ENCODE measurements at places on chromosomes 2 and 18.

DNA sequence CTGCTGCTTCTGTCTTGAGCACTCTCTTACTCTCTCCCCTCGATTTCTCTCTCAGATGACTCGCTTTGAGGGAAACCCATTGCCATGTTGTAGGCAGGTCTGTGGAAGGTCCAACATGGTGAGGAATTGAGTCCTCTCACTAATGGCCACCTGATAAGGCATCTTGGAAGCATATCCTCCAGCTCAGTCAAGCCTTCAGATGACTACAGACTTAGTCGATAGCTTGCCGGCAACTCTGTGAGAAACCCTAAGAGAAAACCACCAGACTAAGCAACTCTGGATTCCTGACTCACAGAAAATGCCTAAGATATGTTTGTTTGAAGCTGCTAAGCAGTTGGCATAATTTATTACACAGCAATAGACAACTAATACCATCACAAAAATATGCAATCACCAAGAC is 51.2 kb downstream of the WDR75 start:
- DNase-seq = no peak

DNA sequence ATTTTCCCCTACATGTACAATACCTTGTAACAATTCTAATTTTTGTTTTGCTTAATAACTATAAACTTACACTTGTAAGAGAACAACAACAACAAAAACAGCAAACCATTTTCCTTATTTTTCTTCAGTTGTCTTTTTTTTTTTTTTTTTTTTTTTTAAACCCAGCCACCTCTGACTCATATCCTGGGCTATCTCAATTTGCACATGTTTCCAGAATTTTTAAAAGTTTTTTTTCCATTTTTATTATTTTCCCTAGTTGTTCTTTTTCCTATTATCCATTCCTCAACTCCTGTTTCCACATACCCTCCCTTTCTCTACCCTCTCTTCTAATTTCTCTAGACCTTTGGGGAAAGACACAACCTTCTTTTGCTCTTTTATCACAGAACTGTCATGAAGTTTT is 112.5 kb downstream of the EFEMP1 start:
- no peak for DNase-seq

DNA sequence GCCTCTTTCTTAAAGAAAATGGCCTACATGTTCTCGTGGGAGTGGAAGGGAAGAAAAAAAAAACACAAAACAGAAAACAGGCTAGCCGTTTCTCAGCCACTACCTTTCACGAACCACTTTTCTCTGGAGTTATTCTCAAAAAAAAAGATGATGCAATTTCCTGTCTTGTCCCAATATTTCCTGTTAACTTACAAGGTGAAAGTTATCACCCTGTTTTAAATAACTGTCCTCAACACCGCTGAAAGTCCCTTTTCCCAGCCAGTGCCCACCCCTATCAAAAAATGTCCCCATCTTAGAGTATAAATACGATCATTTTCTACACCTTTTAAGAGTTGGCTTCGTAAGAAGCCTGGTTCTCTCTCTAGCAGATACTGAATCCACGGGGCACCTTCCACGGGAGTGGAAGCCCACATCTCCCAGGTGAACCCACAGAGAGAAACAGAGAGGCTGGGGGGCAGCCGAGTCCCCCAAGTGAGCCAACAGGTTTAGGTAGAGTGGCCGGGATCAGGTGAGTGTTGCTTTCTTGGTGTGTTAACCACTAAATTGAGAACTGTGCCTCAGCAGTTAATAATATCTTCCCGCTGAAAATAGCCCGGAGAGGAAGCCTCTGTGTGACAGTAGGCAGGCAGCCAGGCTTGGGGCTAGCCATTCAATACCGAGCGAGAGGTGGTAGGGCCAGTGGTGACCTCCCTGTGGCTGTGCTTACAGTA is 15.9 kb downstream of the SMAD7 start:
- peak; percentile 67 for DNase-seq

GRCh38 chr18:58882686-58883085 is 18.0 kb downstream of the ZNF532 start:
- DNase-seq = no peak

- no peak for DNase-seq
These were observed 191.6 kb upstream of the SLC14A2 start for GRCh38 chr18:45423659-45424058.

DNA sequence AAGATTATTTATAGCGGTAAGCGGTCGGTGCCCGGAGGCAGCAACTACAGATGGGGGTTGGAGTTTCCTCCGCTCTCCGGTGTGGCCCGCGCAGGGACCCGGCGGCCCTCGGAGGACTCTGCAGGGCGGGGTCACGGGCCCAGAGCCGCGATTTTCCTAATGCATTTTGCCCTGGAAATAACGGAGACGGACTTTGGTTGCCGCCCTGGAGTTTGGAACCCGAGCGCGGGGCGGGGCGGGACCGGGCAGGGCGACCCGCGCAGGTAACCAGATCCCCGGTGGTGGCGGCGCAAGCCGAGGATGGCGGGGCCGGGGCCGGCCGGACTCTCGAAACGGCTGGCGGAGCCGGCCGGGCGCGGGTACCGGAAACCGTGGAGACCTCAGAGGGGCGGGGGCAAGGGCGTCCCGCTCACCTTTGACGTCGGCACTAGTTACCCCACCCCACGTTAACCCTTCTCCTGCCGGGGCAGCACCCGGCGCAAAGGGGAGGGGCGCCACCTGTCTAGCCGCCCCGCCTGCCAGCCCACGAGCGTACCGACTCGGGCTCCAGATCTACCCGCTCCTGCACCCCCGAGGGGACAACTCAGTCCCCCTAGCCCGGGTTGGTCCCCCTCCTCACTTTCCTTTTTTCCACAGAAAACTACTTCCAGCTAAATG is 2.9 kb downstream of the CYP26B1 start:
- DNase-seq = no peak

DNA sequence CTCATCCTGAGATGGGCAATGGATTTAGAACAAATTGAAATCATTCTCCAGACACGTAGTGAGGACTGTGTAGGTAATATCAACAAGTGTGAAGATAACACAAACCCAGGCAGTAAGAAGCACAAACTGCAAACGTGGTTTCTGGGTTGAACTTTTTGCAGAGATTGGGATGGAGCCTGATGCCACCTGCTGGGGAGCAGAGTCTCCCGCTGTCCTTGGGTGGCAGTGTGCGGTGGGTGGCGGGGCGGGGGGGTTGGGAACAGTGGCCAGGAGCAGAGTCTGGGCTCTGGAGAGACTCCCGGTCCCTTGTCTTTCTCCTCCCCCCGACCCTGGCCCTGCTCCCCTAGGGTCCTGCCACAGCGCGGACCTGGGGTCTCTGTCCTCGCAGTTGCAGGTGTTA is 19.5 kb downstream of the TRAF3IP1 start:
- DNase-seq = no peak

GRCh38 chr2:10120877-10121574 is 1.5 kb upstream of the RRM2 start:
- no peak for DNase-seq

DNA sequence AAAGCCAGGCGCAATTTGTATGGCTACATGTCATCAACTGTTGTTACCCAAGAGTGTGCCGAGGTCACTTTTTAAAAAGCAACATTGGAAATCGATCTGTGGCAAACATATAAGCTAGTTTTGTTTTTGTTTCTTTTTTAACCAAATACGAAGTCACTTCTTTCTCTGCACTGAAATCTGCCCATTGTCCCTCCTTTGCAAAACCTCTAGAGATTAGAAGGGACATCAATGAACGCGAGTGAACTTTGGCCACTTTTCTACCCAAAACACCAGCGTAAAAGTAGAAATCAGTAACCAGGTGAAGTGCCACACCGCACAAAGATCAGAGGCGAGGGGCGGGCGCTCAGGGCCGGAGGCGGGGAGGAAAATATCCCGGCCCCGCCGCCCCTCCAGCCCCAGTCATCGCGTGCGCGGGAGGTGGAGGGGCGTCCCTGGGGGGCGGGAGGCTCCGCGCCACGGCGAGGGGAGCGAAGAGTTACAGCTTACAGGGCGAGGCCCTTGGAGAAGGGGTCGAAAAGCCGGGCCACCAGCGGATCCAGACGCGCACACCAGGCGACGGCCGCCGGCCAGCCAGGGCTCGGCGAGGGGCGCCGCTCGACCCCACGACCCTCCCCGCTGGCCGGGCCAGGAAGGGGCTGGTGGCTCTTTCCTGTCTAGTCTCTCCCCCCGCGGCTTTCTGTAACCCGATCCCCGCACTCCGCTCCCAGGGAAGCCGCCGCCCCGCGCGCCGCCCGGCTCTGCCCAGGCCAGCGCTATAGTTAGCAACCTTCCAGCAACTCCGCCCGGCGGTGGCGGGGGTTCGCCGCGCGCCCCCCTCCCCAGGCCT is 993 bp downstream of the RBMS1 start:
- DNase-seq = peak; percentile 53

DNA sequence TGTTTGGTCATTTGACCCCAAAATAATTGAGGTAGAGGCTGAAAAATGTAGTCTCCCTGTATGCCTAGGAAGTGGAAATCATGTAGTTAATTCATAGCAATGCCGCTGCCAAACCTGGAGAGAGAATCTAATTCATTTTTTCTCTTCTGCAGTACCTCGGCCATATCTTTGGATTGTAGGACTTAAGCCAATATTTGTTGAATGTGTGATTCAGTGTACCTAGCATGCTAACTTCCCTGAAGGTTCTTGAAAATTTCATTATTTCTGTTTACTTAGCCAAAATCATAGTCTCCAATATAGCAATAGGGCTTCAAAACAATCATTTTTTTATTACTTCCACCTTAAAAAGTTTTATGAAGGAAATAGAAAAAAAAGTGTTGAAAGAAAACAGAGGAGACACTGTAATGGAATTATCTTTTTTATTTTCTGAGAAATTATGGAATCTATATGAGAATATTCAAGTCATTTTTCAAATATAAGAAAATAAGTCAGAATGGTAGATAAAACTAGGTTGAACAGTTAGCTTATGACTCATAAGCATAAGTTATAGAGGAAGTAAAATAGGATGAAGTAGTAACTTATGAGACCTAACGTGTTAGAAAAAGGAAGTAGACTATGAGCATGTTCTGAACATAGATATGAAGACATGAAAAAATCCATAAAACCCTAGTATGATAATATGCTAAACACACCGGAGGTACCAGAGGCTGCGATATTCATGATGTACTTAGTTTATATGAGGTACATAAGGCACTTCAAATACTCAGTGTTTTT is 35.2 kb upstream of the CDH19 start:
- no peak for DNase-seq

GRCh38 chr18:22152093-22152492 is 17.3 kb upstream of the GATA6 start:
- DNase-seq = no peak

GRCh38 chr18:58624011-58624410 is 4.9 kb downstream of the ALPK2 start:
- no peak for DNase-seq

DNA sequence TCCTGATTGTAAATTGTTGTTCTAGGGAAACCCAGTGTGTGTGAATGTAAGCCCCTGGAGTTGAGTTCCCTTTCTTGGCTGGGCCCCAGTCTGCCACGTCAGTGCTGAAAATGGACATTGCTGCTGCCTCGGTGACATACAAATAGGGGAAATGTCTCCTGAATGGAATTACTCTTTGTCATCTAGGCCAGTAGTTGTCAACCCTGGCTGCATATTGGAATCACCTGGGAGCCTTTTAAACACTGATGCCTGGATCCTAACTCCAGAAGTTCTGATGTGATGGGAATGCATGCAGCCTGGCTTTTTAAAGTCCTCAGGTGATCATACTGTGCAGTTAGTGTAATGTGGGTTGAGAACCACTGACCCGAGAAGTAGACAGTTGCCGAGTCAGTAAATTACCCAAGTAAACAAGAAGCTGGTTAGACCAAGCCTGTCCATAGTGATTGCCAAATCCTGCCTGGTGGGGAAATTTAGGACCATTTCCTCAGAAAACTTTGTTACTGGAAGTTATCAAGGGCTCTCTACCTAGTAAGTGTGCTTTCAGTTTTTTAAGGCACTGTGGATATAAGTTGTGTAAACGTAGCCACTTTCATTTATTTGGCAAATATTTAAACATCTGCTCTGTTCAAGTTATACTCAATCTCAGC is 27.6 kb upstream of the IL1R1 start:
- no peak for DNase-seq

DNA sequence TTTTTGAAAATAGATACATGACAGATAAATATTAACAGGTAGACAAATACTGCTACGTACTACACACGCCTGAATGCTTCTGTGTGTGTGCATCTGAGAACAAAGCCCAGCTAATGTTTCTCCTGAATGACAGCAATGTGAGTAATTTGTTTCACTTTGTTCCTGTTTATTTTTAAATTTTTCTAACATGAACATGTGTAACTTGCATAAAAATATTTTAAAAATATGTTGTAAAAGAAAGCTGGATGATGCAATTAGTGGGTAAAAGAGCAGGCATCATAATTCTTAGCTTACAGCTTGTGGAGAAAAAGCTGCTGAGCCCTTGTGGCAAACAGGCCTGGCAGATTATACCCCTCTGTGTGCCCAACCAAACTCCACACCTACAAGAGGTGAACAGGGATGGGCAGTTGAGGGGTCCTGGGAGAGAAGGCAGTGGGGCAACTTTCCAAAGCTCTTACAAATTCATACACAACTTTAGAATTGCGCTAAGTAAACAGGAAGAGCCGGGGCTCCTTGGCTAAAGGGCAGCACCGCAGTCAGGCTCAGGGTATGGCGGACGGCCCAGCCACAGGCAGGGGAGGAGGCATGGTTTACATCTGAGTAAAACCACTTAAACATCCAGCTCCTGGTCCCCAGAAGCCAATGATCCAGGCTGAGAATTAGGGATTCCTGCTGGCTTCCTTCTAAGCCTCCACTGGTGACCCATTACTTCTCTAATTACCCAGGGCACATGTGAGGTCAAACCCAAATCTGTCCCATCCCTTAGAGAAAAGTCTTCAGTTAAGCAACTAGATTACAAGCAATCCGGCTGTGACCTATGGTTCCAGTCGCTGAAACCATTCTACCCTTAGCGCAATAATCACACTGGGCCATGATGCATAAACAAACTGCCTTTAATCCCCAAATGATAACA is 14.0 kb downstream of the PXDN start:
- DNase-seq = peak; percentile 17

DNA sequence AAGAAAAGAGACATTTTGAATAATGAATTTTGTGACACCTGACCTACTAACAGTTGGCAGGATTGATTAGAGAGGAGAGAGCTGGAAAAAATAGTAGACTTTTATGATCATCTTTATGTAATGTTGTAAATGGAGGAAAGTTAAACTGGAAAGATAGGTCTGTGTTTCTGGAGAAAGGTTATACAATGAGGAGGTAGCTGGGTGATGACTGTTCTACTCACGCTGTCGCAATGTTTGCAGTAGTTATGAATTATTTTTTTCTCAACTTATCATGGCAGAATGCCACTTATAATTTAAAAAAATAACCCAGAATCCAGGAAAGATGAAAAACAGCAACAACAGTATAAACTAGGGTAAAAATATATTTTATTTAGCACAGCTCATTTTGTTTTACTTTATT is 364.9 kb downstream of the SPAG16 start:
- no peak for DNase-seq

DNA sequence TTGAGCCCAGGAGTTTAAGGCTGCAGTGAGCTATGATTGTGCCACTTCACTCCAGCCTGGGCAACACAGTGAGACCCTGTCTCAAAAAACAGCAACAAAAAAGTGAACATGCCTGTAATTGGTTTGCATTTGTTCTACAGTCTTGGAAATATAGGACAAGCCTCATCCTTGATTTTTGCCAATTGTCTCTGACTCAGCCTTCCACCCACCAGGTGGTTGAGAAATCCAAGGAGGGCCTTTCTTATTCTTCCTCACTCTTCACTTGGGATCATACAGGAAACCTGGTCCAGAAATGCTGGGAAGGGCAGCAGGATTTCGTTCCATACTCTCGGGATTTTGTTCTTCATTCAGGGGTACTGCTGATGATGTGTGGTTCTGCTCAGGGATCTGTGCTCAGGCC is 94.6 kb downstream of the CDC42EP3 start:
- DNase-seq = no peak

GRCh38 chr2:145597006-145597405 is 1077.1 kb upstream of the ZEB2 start:
- no peak for DNase-seq

GRCh38 chr2:101609433-101609832 is 88.1 kb upstream of the MAP4K4 start:
- DNase-seq = no peak

Measured in breast epithelium (tissue), 4 donors.